ENCODE measurements at places on chromosomes 3 and 15.

- no peak for DNase-seq
Measured at GRCh38 chr3:160128056-160128455, 97.2 kb upstream of the C3orf80 start.

- peak; percentile 15 for DNase-seq
Measured at GRCh38 chr3:153166206-153166605, 4.2 kb downstream of the RAP2B start.

DNA sequence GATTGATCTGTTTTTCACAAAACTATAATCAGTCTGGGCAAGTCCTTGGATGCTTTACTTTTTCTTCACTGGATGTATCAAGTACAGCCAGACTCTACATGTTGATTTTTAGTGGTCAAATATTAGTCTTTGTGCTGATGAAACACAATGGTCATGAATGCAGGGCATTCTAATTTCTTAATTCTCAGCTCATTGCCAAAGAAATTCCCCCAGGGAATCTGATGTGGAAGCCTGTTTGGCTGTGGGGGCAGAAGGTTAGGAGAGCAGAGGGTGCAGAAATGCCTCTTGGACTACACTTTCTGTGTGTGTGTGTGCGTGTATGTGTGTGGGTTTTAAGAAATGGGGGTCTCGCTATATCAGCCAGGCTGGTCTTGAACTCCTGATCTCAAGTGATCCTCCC, 48.7 kb upstream of the HACD2 start:
- no peak for DNase-seq

- DNase-seq, result no peak
Measured at GRCh38 chr3:58324391-58325390, 8.0 kb upstream of the PXK start.
